Activated gamma-delta T cell treated with anti-CD3 and anti-CD28 coated beads, Interleukin-2, amount 50 U/mL, for 16 hours (primary cell): ENCODE measurements at places on chromosomes 1 and 21.

DNA sequence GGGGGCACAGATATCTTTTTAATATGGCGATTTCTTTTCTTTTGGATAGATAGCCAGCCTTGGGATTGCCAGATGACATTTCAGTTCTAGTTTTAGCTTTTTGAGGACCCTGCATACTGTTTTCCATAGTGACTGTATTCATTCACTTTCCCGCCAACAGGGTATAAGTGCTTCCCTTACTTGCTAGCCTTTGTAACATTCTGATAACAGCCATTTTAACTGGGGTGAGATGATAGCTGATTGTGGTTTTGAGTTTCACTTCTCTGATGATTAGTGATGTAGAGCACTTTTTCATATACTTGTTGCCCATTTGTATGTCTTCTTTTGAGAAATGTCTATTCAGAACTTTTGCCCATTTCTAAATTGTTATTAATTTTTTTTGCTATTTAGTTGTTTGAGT, 151.9 kb downstream of the NTPCR start:
- no peak for DNase-seq

GRCh38 chr1:81797701-81798100, 3.0 kb upstream of the ADGRL2 start:
- no peak for DNase-seq

DNA sequence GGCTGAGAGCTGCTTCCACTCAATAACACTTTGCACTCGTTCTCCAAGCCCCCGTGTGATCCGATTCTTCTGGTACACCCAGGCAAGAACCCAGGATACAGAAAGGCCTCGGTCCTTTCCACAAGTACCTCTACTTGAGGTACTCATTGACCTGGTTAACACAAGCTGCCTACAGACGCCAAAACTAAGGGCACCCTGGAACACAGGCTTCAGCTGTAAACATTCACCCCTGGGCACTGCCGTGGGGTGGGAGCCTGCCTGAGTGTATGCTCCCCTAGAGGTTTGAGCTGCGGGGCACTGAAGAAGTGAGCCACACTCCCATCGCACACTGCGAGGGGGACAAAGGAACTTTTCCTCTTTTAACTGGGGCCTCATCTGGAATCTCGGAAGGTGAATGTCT, 30.5 kb downstream of the LRRC3 start:
- DNase-seq, result no peak

- no peak for DNase-seq
Measured at GRCh38 chr1:234398849-234399381, 25.7 kb downstream of the COA6 start.

- no peak for DNase-seq
Measured at GRCh38 chr1:31704271-31705079, 658 bp upstream of the COL16A1 start.

DNA sequence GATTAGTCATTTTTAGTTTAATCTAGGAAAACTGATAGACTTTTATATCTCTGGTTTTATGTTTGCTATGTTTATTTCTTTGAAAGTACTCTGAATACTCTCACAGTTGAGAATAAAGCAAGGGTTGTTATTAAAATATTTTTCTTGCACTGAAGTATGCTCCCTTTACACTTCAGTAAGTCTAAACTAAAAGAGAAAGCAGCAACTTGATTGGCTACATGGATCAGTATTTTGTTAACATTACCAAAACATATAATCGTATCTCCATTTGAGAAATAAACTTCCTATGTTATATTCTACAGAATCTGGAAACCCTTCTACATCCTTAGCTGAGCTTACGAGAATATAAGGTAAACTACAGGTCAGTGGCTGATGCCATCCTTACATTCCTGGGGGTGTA, 149.5 kb upstream of the HP1BP3 start:
- DNase-seq, result no peak

DNA sequence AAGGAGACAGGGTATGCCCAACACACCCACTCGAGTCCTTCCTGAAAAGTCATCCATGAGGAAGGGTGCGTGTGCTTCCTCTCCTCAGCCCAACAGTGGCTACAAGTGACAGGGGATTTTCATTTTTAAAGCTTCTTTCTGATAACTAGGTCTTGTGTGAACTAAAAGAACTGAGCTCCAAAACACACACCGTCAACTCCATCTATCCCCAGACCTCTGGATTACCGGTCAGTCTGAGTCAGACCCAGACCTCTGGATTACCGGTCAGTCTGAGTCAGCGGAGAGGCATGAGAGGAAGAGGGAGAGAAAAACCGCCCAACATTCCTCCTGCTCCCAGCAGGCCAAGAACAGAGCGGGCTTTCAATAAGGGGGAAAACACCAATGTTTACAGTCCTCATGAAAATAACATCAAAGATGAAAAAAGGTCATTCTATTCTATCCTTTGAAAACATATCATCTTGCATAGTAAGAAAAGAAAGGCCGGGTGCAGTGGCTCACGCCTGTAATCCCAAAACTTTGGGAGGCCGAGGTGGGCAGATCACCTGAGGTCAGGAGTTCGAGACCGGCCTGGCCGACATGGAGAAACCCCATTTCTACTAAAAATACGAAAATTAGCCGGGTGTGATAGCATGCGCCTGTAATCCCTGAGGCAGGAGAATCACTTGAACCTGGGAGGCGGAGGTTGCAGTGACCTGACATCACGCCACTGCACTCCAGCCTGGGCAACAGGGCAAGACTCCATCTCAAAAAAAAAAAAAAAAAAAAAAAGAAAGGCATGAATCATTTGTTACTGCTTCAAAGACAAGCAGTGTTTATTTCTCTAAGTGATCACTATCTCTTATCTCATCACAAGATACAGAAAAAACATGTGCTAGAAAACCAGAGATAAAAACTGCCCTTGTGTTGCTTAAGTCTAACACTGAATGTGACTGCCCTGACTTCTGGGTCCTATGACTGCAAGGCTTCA, 3.4 kb downstream of the PTTG1IP start:
- no peak for DNase-seq

DNA sequence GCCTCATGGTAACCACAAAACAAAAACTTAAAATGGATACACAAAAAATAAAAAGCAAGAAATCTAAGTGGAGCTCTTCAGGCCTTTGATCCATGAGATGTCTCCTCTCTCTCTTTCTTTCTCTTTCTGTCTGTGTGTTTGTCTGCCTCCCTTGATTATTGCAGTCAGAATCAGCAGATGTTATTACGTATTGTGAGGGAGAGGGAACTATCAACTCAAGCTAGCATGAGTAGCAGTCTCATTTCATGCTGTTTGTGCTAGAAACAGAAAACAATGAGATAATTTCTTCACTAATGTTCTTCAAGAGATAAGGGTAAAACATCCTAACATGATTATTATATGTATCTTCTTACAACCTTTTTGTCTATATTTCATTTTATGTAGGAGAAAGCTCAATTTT, 103.7 kb upstream of the PDC start:
- no peak for DNase-seq
